ENCODE measurements at places on chromosomes 1 and 21. TPM values are rescaled to one million over a fixed set of nuclear protein-coding genes. Genes with fewer than 3 reads are reported as not detected.

Gene SPRR2A
- total RNA-seq, result not detected

Gene SLFNL1
- 0.14 TPM for total RNA-seq

Gene NTNG1
- not detected for total RNA-seq

Gene RCAN3
- 33.8 TPM for total RNA-seq

Gene FCGR2B
- not detected for total RNA-seq

Gene FAM110D
- total RNA-seq, result 0.07 TPM

Gene LEFTY1
- not detected for total RNA-seq

Gene TCHHL1
- total RNA-seq, result not detected

Gene SMIM11
- total RNA-seq, result 29.0 TPM

Gene URB1
- 32.3 TPM for total RNA-seq

Gene TAGLN2
- 578 TPM for total RNA-seq

Gene GBP7
- total RNA-seq, result not detected

Gene AGL
- 13.2 TPM for total RNA-seq

Gene AGT
- total RNA-seq, result not detected

Gene EXO1
- total RNA-seq, result 49.2 TPM

Gene YBX1
- 840 TPM for total RNA-seq

Gene SLC30A7
- 39.4 TPM for total RNA-seq

Gene SPRR1B
- not detected for total RNA-seq

Gene CNIH3
- 0.94 TPM for total RNA-seq

Gene FTCD
- 0.23 TPM for total RNA-seq

Gene SLC9C2
- total RNA-seq, result not detected

Gene VAV3
- total RNA-seq, result 1.9 TPM

Gene CLDN17
- total RNA-seq, result not detected

Gene CD5L
- not detected for total RNA-seq

Gene EFCAB14
- 69.1 TPM for total RNA-seq

Gene ADGRL4
- not detected for total RNA-seq

Gene KIF26B
- total RNA-seq, result 0.28 TPM

Gene FALEC
- 0.37 TPM for total RNA-seq

Gene PYHIN1
- total RNA-seq, result 10.0 TPM

Gene CLDN14
- not detected for total RNA-seq

Gene BTBD8
- total RNA-seq, result 2.4 TPM

Gene ELAPOR1
- 19.7 TPM for total RNA-seq

Gene STUM
- not detected for total RNA-seq

Gene OR6N1
- not detected for total RNA-seq

Gene TPTE
- total RNA-seq, result not detected

Gene CCDC181
- 0.09 TPM for total RNA-seq

Gene ARHGEF2
- total RNA-seq, result 216 TPM

Gene ZNF670
- total RNA-seq, result 3.0 TPM

Gene ABCD3
- total RNA-seq, result 61.4 TPM

Gene FGR
- total RNA-seq, result 0.07 TPM

Gene TRIM45
- 1.5 TPM for total RNA-seq

Gene GPR89A
- 28.9 TPM for total RNA-seq

Gene FAM43B
- not detected for total RNA-seq

Gene TRAF5
- 63.8 TPM for total RNA-seq

Gene AMY1C
- total RNA-seq, result not detected

Gene MMP23B
- 0.94 TPM for total RNA-seq

Gene ARF1
- total RNA-seq, result 409 TPM

Gene CYYR1
- 0.07 TPM for total RNA-seq

Gene FAAH
- 2.4 TPM for total RNA-seq

Gene B3GALT5
- not detected for total RNA-seq

Gene CASQ2
- total RNA-seq, result not detected

Gene ARMH1
- 139 TPM for total RNA-seq

Gene NUP210L
- 0.07 TPM for total RNA-seq

Gene PLA2G2D
- total RNA-seq, result not detected

Gene RBP7
- not detected for total RNA-seq

Gene F3
- total RNA-seq, result 1.0 TPM

Data from activated T-helper 2 cell treated with anti-CD3 and anti-CD28 coated beads, Interferon-gamma antibody, Interleukin-2, Interleukin-4, amounts not matched to agents 10 μg/mL and 5 μg/mL and 100 μg/mL, durations not matched to agents 14 hours and 24 hours and 36 hours (primary cell).